SJSA1 (cell line): ENCODE measurements at places on chromosomes 5 and 9.
A peak's percentile ranks its signal among the peaks of the same experiment; 100 is the strongest.

- no peaks in the 10 kb centered on the region for H3K27me3 ChIP-seq
- DNase-seq = no peak
- H3K36me3 ChIP-seq = no peaks in the 10 kb centered on the region
- H3K27ac ChIP-seq = no peak overlapping the region
- peaks cover 8% of the 10 kb centered on the region for H3K4me1 ChIP-seq
- H3K4me3 ChIP-seq = no peak overlapping the region
These were observed 11.2 kb upstream of the HMHB1 start for GRCh38 chr5:143800715-143801114.

GRCh38 chr9:85258823-85259370 is 482.9 kb downstream of the AGTPBP1 start:
- no peak overlapping the region for H3K27ac ChIP-seq
- no peaks in the 10 kb centered on the region for H3K27me3 ChIP-seq
- peak; percentile 9 for DNase-seq
- H3K4me3 ChIP-seq = no peak overlapping the region
- H3K36me3 ChIP-seq = no peaks in the 10 kb centered on the region

DNA sequence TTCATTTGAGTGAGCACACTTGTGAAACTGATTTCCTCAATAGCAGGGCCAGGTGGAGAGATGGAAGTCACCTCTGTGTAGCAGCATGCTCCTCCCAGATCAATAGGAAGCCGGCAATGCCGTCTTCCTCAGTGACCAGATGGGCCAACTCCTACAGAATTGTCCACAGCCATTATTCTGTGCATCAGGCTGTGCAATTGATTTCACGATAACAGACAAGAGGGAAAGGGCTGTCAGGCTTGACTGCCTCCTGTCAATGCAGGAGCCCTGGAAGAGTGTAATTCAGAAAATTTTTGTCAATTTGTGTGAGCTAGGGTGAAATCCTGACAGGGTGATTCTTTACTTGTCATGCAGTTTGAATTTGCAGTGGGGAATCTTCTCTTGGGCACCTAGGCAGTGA is 838.4 kb upstream of the NUDT12 start:
- no peak overlapping the region for H3K4me3 ChIP-seq
- H3K36me3 ChIP-seq = no peaks in the 10 kb centered on the region
- DNase-seq = no peak
- H3K27me3 ChIP-seq = no peaks in the 10 kb centered on the region
- H3K27ac ChIP-seq = no peak overlapping the region

DNA sequence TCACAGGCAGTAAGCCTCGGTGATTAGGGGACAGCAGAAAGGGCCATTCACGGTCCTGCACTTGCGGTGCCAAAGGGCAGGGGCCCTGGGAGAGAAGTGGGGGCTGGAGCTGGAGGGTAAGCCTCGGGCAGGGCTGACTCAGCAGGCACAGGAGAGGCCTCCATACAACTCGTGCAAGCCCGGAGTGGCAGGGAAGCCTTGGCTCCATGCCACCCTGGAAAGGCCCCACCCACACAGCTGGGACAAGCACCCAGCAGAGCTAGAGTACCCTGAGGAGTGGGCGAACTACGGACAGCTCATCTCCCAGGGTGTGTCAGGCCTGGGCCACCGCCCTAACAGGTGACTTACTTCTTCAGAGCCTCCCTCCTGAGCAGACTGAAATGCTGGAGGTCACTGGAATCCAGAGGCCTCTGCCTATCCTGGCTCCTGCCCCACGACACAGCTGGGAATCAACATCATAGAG is 5.6 kb upstream of the CAMK2A start:
- DNase-seq = no peak
- H3K27me3 ChIP-seq = no peaks in the 10 kb centered on the region
- peaks cover 28% of the 10 kb centered on the region for H3K4me1 ChIP-seq
- H3K4me3 ChIP-seq = no peak overlapping the region

GRCh38 chr5:74686962-74687751 is 2.1 kb downstream of the HEXB start:
- peaks cover 40% of the 10 kb centered on the region for H3K36me3 ChIP-seq
- peaks cover 36% of the 10 kb centered on the region for H3K4me1 ChIP-seq
- H3K27me3 ChIP-seq = no peaks in the 10 kb centered on the region
- peak; percentile 27 for DNase-seq
- H3K27ac ChIP-seq = peak overlapping the region; percentile 34
